ENCODE measurements at places on chromosomes 13 and 19.

DNA sequence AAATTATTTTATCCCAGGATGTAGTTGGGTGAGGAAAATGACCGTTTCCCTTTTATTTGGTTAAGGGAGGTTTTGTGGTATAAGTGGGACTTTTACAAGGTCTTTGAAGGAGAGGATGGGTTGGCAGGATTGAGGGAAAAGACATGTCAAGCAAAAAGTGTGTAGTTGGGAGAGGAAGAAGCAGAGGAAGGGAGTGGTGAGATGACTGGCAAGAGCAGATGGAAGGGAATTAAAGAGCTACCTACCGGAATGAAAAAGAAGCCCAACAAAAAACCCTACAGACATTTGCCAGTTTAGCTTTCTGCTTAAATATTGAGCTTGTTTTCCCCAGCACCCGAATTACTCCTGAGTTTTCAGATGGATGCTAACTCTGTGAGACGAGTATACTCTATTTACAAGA is 19.6 kb downstream of the FRY start:
- no peaks in the 10 kb centered on the region for H3K36me3 ChIP-seq
- no peak overlapping the region for H3K4me3 ChIP-seq
- peaks cover 17% of the 10 kb centered on the region for H3K4me1 ChIP-seq
- no peak for DNase-seq
- H3K27ac ChIP-seq = no peak overlapping the region

- no peak overlapping the region for H3K4me3 ChIP-seq
- H3K27me3 ChIP-seq = no peaks in the 10 kb centered on the region
- no peak for DNase-seq
- H3K36me3 ChIP-seq = peaks cover 73% of the 10 kb centered on the region
- no peak overlapping the region for H3K27ac ChIP-seq
These were observed 24.1 kb upstream of the NPAS1 start for GRCh38 chr19:46995492-46995891.

- H3K4me1 ChIP-seq = no peaks in the 10 kb centered on the region
- no peaks in the 10 kb centered on the region for H3K27me3 ChIP-seq
- no peak overlapping the region for H3K4me3 ChIP-seq
- H3K36me3 ChIP-seq = peaks cover 48% of the 10 kb centered on the region
These were observed 18.3 kb downstream of the ZNF611 start for GRCh38 chr19:52716522-52716921.

DNA sequence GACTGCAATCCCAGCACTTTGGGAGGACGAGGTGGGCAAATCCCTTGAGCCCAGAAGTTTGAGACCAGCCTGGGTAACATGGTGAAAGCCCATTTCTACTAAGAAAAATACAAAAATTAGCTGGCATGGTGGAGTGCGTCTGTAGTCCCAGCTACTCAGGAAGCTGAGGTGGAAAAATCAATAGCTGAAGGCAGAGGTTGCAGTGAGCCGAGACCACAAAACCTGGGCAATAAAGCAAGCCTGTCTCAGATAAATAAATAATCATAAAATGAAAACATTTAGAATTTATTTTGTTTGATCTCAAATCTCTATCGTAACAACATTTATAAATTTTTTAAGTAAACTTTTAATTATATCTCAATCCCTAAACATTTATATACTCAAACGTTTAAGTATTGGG is 36.6 kb downstream of the USP12 start:
- H3K4me1 ChIP-seq = peaks cover 95% of the 10 kb centered on the region
- no peaks in the 10 kb centered on the region for H3K36me3 ChIP-seq
- H3K4me3 ChIP-seq = no peak overlapping the region
- no peak overlapping the region for H3K27ac ChIP-seq

GRCh38 chr13:44337581-44337980 is 36.0 kb upstream of the SERP2 start:
- no peaks in the 10 kb centered on the region for H3K27me3 ChIP-seq
- no peak overlapping the region for H3K4me3 ChIP-seq
- H3K27ac ChIP-seq = no peak overlapping the region
- H3K4me1 ChIP-seq = peaks cover 8% of the 10 kb centered on the region

DNA sequence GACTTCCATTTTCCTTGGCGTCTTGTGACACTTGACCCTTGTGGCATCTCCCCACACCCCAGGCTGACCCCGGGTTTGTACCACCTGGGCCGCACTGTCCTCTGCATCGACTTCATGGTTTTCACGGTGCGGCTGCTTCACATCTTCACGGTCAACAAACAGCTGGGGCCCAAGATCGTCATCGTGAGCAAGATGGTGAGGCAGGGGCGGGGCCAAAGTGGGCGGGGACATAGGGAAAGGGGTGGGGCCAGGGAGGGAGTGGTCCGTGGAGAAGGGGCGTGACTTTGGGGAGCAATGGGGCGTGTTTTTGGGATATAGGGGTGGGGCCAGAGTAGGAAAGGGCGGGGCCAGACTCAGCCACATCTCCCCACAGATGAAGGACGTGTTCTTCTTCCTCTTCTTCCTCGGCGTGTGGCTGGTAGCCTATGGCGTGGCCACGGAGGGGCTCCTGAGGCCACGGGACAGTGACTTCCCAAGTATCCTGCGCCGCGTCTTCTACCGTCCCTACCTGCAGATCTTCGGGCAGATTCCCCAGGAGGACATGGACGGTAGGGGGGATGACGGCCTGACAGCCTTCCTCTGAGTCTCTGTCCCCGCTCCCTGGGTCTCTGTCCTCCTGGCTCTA is 42.8 kb downstream of the TRPM4 start:
- no peak for DNase-seq
- no peaks in the 10 kb centered on the region for H3K27me3 ChIP-seq
- H3K36me3 ChIP-seq = peaks cover 78% of the 10 kb centered on the region

- no peaks in the 10 kb centered on the region for H3K27me3 ChIP-seq
- H3K4me1 ChIP-seq = no peaks in the 10 kb centered on the region
- H3K27ac ChIP-seq = no peak overlapping the region
- H3K36me3 ChIP-seq = no peaks in the 10 kb centered on the region
These were observed 33.7 kb downstream of the ZNF493 start for GRCh38 chr19:21430675-21431074.

DNA sequence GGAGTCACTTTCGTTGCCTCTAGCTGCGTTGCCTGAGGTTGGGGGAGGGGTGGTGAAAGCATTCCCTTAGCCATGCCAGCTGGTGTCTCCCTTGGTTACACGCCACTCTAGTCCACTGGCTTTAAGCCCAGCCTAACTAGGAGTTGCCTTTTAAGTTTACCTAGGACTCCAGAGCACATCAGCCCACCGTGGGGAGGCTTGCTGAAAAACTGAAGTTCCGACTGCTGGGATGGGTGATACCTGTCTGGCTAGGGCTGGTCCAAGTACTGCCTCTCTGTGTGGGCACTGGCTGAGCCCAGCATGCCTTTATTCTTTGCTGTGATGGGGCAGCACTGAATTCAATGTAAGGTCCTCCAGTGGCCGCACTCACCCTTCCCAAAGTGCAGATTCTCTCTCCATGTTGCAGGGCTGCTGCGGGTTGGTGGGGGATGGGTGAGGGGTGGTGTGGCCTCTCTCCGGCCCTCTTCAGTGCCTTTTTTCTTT is 11.8 kb upstream of the CEACAM1 start:
- no peak overlapping the region for H3K4me3 ChIP-seq
- no peaks in the 10 kb centered on the region for H3K4me1 ChIP-seq
- H3K27ac ChIP-seq = no peak overlapping the region

GRCh38 chr19:18278521-18279265 is 2.7 kb downstream of the JUND start:
- H3K4me1 ChIP-seq = peaks cover 72% of the 10 kb centered on the region
- no peaks in the 10 kb centered on the region for H3K27me3 ChIP-seq
- peak overlapping the region; percentile 99 for H3K27ac ChIP-seq
- DNase-seq = no peak
- H3K4me3 ChIP-seq = peak overlapping the region; percentile 100
- H3K36me3 ChIP-seq = peaks cover 22% of the 10 kb centered on the region

- H3K36me3 ChIP-seq = peaks cover 99% of the 10 kb centered on the region
- H3K4me3 ChIP-seq = no peak overlapping the region
- peaks cover 9% of the 10 kb centered on the region for H3K4me1 ChIP-seq
- no peak overlapping the region for H3K27ac ChIP-seq
- H3K27me3 ChIP-seq = no peaks in the 10 kb centered on the region
These were observed 10.7 kb upstream of the KPTN start for GRCh38 chr19:47494729-47495128.

DNA sequence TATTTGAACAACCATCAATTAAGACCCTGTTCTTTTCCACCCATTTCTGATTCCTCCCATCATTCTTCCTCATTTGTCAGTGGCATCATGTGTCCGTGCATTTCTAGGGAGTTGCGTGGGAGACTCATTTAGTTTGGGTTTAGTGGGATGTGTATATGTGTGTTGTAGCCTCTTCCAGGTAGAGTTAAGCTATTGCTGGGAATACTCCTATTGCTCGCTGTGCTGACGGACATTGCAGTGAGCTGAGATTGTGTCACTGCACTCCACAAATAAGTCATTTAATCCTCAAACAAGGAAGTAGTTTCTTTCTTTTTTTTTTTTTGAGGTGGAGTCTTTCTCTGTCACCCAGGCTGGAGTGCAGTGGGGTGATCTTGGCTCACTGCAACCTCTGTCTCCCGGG is 42.2 kb upstream of the RCBTB2 start:
- peak; percentile 60 for DNase-seq
- no peaks in the 10 kb centered on the region for H3K36me3 ChIP-seq
- H3K27ac ChIP-seq = no peak overlapping the region

DNA sequence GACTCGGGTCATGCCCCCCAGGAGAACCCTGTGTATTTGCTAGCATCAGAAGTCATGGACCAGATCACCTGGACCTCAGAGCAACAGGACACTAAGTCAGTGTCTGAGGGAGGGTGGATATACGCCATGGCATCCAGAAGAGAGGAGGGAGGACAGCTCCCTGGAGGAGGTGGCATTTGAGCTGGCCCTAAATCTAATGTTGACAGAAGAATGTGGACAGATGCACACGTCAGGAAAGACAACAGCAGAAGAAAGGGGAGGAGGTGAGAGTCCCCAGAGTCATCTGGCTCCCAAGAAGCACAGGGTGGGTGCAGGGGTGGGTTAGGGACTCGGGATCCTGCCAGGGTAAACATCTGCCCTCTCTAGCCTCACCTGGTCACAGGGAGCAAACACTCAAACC is 24.5 kb upstream of the CCNE1 start:
- H3K27me3 ChIP-seq = no peaks in the 10 kb centered on the region
- H3K4me3 ChIP-seq = no peak overlapping the region
- no peaks in the 10 kb centered on the region for H3K4me1 ChIP-seq
- no peaks in the 10 kb centered on the region for H3K36me3 ChIP-seq
- no peak overlapping the region for H3K27ac ChIP-seq
- no peak for DNase-seq

DNA sequence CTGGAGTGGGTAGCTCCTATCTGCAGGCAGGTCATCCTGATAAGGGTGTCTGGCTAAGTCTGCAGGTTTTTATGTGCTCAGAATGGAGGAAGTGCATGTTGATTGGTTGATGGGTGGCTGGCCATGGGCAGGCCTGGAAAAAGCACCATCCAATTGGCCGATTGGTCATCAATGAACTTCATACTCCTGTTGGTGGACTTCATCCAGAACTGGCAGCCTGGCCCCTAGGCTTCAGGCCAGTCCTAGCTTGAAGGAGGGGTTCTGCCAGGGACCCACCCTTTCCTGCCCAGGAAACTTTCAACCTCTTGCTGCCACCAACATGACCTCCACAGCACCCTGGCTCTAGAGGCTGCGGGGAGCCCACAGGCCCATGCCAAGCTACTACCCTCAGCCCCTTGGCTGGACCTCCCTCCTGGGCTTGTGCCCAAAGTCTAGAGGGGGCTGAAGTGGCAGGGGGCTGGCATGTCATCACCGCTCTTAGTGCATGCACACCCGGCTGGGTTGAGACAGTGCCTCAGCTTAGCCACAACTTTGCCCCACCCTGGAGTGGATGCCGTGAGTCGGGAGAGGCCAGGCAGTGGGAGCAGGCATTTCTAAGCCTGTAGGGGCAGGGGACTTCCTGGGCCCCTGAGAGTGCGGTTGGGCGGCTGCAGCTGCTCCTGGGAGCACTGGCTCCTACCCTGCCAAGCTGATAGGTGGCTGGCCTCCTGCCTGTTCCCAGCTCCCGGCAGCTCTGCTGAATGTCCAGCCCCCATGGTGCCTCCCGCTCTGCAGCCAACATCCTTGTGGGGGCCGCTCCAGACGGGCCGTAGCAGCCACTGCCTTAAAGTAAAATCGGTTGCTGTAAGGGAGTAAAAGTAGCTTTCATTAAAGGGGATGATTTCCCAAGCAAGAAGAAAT is 13.2 kb downstream of the DNAJC15 start:
- peaks cover 6% of the 10 kb centered on the region for H3K36me3 ChIP-seq
- H3K27me3 ChIP-seq = no peaks in the 10 kb centered on the region

GRCh38 chr13:109605846-109606245 is 180.5 kb downstream of the IRS2 start:
- H3K36me3 ChIP-seq = no peaks in the 10 kb centered on the region
- no peaks in the 10 kb centered on the region for H3K27me3 ChIP-seq
- no peaks in the 10 kb centered on the region for H3K4me1 ChIP-seq
- no peak overlapping the region for H3K27ac ChIP-seq
- H3K4me3 ChIP-seq = no peak overlapping the region
- DNase-seq = no peak

GRCh38 chr13:28356561-28357021 is 138.3 kb downstream of the FLT1 start:
- H3K27me3 ChIP-seq = no peaks in the 10 kb centered on the region
- no peaks in the 10 kb centered on the region for H3K4me1 ChIP-seq
- no peak overlapping the region for H3K4me3 ChIP-seq
- no peak overlapping the region for H3K27ac ChIP-seq
- no peak for DNase-seq

DNA sequence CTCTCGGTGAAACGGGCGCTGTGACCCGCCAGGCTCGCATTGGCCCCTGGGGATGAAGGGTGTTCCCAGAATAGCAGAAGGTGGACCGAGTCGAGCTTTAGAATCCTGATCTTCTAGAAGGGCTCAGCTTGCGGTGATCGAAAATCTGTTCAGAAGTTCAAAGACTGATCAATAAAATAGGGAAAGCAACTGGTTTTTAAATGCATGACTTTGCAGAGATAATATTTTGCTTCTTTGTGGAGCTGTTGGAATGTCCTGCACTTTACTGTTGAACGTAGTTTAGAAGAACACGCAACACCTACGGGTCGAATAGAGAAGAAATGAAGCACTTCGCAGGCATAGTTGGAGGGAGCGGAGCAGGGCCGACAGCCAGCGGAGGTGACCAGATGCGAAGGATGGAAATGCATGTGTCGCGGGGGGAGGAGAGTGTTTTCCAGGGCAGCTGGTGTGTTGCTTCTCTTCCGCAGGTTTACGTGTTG is 766 bp downstream of the CEBPG start:
- peak overlapping the region; percentile 89 for H3K4me3 ChIP-seq
- no peaks in the 10 kb centered on the region for H3K27me3 ChIP-seq

DNA sequence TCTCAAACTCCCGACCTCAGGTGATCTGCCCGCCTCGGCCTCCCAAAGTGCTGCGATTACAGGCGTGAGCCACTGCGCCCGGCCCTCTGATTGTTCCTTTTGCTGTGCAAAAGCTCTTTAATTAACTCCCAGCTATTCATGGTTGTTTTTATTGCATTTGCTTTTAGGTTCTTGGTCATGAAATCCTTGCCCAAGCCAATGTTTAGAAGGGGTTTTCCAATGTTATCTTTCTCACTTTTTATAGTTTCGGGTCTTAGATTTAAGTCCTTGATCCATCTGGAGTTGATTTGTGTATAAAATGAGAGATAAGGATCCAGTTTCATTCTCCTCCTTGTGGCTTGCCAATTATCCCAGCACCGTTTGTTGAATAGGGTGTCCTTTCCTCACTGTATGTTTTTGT is 19.2 kb upstream of the GRTP1 start:
- no peak overlapping the region for H3K4me3 ChIP-seq
- no peak overlapping the region for H3K27ac ChIP-seq
